ENCODE measurements at places on chromosomes 1 and 21.

- no peak for DNase-seq
Measured at GRCh38 chr1:22808186-22808675, 97.6 kb downstream of the EPHB2 start.

- DNase-seq: no peak
Measured at GRCh38 chr21:39363607-39364555, 15.0 kb upstream of the HMGN1 start.

DNA sequence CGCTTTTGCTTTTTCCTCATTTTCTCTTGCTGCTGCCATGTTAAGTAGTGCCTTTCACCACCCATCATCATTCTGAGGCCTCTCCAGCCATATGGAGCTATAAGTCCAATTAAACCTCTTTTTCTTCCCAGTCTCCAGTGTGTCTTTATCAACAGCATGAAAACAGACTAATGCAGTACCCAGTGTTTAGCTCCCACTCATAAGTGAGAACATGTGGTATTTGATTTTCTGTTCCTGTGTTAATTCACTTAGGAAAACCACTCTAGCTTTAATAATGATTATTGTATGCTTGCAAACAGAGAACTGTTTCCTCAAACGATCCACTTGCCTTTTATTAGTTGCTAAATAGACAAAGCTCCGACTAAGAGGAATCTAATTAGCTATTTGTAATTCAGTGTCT is 43.3 kb downstream of the IL23R start:
- no peak for DNase-seq

GRCh38 chr1:179322557-179322956 is 29.0 kb downstream of the SOAT1 start:
- no peak for DNase-seq

GRCh38 chr21:34073749-34074282 is 438 bp downstream of the MRPS6 start:
- DNase-seq: peak; percentile 23

DNA sequence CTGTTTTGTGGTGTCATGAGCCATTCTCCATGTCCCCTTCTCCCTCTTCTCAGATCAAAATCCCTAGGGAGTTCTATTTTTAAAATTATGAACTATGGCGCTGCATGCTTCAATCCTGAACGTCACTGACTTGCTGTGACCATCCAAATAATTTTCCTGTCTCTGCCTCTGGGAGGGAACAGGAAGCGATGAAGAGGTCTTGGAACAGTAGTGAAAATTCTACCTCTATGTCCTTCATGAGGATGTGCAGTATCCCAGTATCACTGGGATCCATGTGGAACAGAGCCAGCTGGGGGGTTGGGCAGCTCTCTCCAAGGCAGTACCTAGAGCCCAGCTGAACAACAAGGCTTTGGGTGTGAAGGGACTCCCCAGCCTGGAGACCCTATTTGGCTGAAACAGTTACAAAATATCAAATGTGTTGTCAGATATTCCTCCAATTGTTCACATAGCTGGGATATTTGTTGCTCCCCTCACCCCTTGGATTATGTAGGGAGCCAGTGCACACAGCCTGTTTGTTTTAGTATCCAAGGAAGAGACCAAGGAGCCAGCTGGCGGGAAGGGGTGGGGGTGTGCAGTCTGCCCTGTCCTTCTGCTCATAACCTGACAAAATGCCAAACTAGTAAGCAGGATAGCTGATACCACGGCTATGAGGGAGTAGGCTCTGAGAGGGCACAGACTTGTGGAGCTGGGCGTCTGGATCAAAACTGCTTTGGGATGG is 7.6 kb downstream of the DCLRE1B start:
- no peak for DNase-seq

DNA sequence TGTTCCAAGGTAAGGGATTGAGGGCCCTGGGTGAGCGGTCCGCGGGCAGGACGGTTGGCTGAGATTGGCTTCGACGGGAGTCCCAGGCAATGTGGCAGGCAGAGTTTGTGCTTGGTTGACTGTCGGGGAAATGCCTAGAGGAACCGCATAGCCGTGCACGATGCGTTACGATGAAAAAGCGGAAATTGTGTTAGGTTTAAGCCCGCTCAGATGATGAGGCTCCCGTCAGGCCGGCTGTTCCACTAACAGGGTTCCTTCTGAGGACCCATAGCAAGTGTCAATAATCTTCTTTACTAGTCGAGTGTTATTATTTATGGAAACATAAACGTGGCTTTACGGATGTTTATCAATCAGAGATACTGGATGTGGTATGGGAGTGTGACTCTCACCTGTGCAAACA is 117.8 kb upstream of the COL6A1 start:
- no peak for DNase-seq

- DNase-seq: no peak
Measured at GRCh38 chr1:216073793-216074595, 349.3 kb downstream of the USH2A start.

DNA sequence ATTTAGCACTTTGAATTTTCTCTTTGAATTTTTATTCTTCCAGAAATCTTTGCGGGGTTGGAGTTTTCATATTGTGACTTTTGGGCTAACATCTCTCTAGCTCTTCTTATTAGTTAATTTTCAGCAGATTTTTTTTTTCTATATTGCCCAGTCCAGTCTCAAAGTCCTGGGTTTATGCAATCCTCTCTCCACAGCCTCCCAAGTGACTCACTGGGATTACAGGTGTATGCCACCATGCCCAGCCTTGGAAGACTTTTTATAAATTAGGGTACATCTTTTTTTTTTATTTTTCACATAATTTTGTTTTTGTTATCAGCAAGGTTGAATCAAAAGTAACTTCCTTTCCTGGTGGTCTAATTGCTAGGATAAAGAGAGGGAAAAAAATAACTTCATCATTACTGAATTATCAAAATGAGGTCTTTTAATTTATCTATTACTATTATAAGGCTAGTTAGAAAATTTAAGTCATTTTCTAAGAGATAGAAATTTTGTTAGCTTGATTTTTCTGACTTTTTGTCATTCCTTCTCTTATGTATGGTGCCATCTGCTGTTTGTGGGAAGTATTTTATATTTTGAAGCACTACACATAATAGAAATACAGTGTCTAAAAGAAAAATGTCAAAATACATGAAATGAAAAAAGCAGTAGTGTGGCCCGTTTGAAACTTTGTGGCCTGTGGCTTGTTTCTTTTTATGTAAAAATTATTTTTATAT is 273.4 kb upstream of the CACYBP start:
- no peak for DNase-seq

DNA sequence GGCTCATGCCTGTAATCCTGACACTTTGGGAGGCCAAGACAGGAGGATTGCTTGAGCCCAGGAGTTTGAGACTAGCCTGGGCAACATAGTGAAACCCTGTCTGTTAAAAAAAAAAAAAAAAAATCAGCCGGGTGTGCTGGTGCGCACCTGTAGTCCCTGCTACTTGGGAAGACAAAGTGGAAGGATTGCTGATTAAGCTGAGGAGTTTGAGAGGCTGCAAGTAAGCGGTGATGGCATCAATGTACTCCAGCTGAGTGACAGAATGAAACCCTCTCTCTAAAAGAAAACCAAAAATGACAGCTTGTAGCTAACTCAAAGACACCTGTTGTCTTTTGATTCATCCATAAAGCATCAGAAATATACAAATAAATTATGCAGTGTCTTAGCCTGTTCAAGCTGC is 31.8 kb downstream of the SIPA1L2 start:
- no peak for DNase-seq

- DNase-seq: no peak
Measured at GRCh38 chr21:42545317-42545716, 31.7 kb downstream of the SLC37A1 start.

DNA sequence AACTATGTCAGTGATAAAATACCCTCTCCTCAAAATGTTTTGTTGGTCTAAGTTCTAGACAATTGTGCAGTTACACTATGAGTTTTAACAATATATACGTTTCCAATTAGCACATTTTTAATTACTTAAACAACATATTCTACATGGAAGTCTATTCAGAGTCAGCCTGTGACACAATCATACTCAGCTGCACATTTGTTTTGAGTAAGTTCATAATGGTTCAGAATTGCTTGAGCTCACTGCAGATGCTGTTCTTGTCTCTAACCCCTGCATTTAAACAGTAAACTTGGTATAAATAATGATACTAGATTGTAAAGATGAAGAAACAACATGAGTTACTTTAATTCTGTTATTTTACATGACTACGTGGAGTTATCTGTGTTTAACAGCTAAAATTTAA is 30.6 kb downstream of the CDKN2C start:
- DNase-seq: no peak

DNA sequence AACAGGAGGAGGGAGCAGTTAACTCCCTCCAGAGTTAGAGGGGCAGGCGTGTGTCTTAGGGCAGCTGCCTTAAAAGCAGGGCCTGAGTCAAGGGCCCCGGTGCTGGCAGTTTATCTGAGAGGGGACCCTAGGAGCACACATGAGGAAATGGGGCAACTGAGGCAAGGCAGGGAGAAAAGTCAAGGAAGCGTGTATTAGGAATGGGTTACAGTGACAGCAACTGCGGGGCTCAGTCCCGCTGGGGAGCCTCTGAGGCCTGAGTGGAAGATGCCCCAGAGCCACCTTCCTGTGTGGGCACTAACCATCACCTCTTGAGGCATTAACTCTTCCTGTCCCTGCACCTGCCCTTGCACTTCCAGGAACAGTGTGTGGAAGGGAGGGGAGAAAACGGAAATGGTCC is 276.3 kb downstream of the MATN1 start:
- DNase-seq: no peak

DNA sequence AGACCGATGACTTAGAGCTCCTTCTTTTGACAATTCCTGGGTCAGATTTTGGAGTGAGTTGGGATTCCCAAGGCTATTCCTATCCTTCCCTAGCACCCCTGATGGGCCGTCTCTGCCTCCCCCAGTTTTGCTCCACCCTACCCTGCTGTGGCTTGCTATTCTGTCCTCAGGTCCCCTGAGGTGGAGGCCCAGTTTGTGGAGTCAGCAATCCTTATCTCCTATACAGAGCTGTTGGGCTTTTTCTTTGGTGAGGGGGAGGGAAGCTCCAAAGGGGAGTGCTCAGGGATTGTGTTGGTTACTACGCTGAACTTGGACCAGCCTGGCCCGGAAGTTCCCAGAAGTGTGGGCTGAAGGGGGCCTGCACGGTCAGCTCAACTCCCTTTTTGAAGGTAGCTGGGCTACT is 7.6 kb downstream of the SESN2 start:
- no peak for DNase-seq

DNA sequence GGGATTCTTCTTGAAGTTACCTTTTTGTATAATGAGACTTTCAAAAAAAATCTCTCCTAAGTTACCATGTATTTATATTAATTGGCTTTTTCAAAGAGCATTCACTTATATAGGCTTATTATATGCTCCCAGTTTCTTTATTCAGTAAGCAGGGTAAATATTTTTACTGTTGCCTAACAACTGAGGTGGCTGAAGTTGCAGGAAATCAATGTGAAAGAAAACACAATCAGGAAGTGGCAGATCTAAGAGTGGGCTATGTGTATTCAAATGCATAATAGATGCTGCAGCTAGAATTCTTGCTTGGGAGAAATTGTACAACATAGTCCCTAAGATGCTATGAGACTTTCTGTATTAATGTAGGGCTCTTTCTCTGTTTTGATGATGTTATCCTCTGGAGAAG is 606.9 kb downstream of the NUF2 start:
- DNase-seq: no peak

DNA sequence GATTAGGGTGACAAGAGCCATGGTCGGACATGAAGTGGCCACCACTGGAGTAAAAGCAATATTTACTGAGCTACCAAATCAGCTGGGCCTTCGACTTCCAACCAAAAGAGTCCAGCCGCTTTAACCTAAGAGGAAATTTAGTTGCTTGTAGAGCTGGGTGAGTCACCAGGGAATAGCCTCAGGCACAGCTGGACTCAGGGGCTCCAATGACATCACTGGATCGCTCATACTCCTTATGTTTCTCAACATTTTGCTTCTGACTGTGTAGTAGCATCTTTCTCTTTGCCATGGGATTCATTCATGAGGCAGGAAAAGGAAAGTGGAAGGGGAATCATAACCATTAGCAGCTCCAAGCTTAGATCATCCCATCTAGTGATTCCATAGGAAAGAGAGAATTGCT is 664.4 kb downstream of the MATN1 start:
- DNase-seq: no peak

DNA sequence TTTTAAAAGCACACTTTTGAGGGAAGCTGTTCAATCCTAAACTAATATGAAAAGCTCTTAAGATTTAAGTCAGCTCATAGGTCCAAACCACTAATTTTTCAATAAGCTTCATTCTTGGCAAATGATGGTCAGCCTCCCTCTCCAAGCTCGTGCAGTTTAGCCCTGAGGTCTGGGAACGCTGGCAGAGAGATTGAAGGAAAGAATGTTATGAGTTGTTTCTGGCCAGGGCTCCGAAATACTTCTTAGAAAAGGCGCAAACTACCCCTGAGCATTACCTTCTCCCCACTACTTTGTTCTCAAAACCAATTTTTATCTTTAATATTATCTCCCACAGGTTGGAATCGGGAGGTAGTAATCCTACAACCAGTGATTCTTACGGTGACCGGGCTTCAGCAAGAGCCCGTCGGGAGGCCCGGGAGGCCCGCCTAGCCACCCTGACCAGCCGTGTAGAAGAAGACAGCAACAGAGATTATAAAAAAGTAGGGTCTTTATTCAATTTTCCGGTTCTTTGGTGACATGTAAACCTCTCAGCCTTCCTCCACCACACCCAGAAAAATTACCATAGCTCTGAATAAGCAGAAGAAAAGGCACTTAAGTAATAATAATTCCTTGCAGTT is 147.7 kb downstream of the SYT2 start:
- no peak for DNase-seq

GRCh38 chr1:159171688-159172501 is 480 bp downstream of the CADM3 start:
- no peak for DNase-seq

- DNase-seq: no peak
Measured at GRCh38 chr1:180053594-180054567, 99.3 kb downstream of the CEP350 start.

DNA sequence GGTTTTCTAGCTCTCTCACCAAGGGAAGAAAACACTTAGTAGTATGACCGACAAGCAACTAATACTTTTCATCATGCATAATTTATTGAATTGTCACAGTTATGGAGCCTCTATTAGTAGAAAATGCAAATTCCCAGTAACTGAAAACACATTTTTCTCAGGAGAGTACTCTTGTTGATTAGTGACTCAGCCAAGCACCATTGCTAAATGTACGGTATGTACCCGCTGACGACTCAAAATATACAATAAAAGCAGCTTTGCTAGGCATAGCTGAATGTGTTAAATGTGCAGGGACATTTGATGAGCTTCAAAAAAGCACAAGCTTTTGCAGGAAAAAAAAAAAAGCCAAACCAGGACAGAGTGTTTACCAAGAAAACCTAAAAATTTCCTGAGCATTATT is 63.9 kb downstream of the WDR64 start:
- no peak for DNase-seq

GRCh38 chr21:35382696-35383095 is 333.6 kb upstream of the RUNX1 start:
- DNase-seq: no peak

GRCh38 chr1:234186037-234186688 is 187.1 kb upstream of the COA6 start:
- no peak for DNase-seq

- DNase-seq: no peak
Measured at GRCh38 chr1:5740865-5741860, 251.1 kb downstream of the NPHP4 start.

GRCh38 chr1:234962340-234962989 is 166.2 kb downstream of the TOMM20 start:
- DNase-seq: no peak
